Renal cortex interstitium (tissue), 15 donors: ENCODE measurements at places on chromosomes 12 and 14.

GRCh38 chr12:1130571-1130970 is 139.5 kb downstream of the ERC1 start:
- DNase-seq, result no peak

DNA sequence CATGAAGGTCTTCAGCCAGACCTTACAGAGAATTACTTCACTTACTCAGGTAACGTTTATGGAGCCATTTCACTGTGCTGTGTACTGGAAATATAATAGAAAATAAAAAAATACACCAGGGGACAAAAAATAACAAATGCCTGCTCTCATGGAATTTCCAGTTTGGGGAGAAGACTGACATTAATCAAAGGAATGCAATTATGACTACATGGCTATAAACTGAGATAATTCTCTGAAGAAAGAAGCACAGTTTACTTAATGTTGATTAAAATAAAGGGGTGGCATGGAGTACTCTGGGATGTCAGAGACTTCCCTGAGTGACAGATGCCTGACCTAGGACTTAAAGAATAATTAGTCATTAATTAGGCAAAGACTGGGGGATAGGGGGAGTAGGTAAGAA is 59.0 kb downstream of the DENND5B start:
- DNase-seq, result no peak

- DNase-seq, result no peak
Measured at GRCh38 chr12:3421191-3421978, 69.6 kb upstream of the PRMT8 start.

GRCh38 chr12:113184098-113184899 is 979 bp downstream of the DDX54 start:
- DNase-seq, result no peak

DNA sequence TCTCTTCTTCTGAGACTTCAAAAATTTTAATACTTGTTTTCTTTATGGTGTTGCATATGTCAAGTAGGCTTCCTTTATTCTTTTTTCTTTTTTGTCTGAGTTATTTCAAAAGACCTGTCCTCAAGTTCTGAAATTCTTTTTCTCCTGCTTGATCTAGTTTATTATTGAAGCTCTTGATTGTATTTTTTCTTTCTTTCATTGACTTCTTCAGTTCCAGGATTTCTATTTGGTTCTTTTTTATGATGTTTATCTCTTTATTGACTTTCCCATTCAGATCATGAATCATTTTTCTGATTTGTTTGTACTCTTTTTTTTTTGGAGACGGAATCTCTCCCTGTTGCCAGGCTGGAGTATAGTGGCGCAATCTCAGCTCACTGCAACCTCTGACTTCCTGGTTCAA is 34.1 kb downstream of the IFT43 start:
- DNase-seq, result no peak

DNA sequence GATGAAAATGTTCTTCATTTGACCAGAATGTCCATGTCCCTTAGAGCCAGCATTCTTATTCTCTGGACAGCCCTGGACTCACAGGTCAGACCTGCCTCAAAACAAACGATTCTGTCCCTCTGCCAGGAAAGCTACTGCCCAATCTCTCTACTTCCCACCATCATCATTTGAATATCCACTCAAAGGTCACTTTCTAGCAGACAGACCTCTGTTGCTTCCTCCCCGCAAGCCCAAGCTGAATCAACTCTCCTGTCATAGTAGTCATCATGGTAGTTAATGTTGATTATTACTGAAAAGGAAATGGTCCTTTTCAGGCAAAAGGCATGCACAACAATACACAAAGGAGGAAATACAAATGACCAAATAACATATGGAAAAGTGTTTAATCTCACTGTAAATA is 39.6 kb upstream of the CPM start:
- DNase-seq, result no peak

- DNase-seq, result no peak
Measured at GRCh38 chr12:103036581-103037214, 79.2 kb downstream of the ASCL1 start.

- no peak for DNase-seq
Measured at GRCh38 chr12:16352481-16352880, 5.0 kb downstream of the MGST1 start.

- no peak for DNase-seq
Measured at GRCh38 chr12:77116277-77116676, 50.9 kb upstream of the E2F7 start.

DNA sequence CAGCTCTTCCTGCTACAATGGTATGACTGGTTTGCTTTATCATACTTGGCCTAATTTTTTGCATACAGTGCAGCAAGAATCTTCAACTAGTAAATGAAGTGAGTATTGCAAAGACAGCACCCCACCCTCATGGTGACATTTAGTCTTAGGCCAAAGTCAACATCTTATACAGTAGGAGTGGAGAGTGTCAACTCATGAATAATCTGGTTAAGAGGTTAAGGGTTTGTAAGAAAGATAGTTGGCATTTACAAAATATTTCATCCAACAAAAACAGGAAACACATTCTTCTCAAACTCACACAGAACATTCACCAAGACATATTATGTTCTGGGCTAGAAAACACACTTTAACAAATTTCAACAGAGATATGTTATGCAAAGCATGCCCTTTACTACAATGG is 2.2 kb upstream of the OAS1 start:
- no peak for DNase-seq

- DNase-seq, result no peak
Measured at GRCh38 chr12:2212537-2212936, 159.8 kb downstream of the CACNA1C start.

DNA sequence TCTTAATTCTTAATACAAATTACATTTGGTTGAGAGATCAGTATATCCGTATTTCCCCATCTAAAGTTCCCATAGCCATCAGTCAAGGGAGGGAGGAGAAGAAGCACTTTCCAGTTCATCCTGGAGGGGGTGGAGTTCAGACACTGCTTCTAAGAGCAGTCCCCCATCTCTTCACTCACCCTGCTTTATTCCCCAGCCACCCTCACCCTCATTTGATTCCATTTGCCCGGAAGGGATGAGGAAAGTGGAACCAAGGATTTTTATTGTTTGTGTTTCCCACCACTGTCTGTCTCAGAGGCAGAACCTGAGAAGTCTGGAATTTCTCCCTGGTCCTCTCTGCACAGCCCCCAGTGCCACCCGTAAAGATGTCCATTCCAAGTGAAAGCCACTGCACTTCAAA is 134.2 kb upstream of the HIF1A start:
- DNase-seq, result no peak

DNA sequence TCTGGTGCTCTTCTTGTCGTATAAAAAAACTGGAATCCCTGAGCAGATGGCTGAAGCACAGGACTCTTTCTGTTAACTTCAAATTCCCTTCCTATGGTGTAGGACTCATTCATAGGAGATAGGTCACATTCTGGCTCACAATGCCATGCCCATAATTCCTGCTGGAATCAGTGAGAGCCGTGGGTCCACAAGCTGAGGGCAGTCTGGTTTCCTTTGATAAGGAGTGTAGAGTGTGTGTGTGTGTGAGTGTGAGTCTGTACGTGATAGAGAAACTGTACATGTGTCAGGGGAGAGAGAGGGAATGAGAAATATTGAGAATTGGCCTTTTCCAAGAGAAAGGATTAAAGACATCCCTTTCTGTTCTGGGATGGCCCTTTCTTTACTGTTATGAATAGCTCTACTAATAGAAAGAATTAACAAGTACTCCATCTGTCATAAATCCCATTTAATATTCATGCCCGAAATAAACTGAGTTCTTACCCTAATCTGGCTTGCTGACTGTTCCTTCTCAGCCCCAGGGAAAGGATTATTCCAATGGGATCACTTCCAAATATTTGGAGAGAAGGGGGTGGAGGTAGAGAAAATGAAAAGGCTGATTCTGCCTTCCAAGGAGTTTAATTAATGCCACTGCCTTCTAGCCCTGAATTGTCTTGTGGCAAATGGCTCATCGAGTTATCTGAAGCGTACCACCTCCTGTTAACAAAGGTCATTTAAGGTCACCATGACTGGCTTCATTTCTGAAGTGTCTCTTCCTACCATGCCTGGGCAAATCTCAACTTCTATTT is 79.0 kb downstream of the TMX1 start:
- DNase-seq, result no peak

DNA sequence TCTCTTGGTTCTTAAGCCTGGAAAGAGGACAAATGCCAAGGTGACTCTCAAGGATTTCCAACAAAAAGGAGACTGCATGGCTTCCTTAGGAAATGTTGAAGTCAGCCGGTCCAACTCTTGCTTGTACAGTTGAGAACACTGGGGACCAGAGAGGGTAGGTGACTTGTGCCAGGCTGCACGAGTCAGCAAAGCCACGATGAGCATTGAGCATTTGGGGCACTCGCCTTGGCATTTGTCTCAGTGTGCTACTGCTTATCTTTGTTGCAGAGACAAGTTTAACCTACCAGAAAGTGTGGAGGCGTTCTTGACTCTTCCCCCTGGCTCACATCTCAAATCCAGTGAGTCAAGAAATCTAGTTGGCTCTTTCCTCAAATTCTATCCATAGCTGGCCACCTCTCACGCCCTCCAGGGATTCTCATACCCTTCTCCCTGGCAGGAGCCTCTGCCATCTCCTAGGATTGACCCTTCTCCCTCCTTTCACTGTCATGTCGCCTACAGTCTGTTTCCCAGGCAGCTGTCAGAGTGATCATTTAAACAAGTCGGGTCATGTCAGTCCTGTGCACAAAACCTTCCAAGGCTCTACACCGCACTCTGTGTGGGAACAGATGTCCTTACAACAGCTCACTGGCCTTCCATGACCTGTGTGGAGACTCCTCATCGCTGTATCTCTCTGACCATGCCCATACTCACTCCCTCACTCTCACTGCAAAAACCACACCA is 17.2 kb upstream of the KRT83 start:
- DNase-seq, result no peak

GRCh38 chr12:100026241-100026640 is 41.5 kb upstream of the ANKS1B start:
- DNase-seq, result no peak

DNA sequence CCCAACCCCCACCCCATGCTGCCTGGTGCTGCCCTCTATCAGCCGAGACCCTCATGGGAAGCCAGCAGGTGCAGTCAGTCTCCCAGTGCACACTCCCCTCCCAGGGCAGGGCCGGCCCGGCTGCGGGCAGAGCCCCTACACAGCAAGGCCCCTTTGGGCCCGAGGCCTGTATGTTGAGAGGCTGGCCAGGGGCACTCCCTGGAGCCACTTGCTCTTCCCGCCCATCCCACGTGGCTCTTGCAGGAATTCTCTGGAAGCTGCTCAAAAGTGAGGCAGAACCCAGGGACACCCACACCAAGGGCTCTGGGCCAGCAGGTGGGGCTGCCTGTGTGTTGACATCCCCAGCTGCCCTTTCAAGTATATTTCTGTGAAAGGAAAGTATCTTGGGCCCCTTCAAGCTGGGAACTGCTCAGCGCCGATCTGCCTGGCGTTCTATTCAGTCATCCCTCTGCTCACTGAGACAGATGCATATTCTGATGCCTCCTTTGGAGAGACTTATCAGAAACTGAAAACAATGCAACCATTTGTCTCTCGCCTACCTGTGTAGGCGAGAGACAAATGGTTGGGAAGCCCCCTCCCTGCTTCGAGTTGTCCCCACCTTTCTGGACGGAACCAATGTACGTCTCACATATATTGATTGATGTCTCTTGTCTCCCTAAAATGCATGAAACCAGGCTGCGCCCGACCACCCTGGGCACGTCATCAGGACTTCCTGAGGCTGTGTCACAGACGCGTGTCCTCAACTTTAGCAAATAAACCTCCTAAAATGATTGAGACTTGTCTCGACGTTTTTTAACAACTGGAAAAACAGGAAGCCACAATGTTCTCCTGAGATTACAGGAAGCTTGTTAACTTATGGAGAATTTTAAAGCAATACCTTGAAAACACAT is 6.0 kb downstream of the GPR132 start:
- DNase-seq, result no peak

- no peak for DNase-seq
Measured at GRCh38 chr12:60162988-60163720, 567.3 kb downstream of the SLC16A7 start.

GRCh38 chr12:88703790-88704189 is 123.5 kb upstream of the KITLG start:
- no peak for DNase-seq

DNA sequence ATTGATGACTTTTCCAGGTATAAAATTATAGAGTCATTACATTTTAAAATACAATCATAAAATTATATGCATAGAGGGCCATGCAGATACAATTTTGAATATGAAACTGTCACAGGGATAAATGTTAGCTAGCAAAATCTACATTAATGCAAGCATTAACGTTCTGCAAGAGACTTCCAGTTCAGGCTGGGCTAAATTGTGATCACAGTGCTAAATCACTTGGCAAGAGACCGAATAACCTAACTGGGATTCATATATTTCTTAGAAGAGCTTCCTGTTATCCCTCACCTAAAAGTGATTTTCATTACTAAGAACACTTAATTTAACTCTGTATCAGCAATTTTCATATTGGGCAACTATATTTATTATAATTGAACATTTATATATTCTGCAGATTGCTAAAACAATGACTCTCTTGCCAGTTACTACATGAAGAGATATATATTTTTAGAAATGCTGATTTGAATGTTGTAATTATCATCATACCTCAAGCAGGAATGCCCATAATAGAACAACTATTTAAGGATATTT is 83.2 kb downstream of the MGAT4C start:
- DNase-seq, result no peak

GRCh38 chr14:24343795-24344660 is 4.2 kb upstream of the RIPK3 start:
- DNase-seq, result no peak

DNA sequence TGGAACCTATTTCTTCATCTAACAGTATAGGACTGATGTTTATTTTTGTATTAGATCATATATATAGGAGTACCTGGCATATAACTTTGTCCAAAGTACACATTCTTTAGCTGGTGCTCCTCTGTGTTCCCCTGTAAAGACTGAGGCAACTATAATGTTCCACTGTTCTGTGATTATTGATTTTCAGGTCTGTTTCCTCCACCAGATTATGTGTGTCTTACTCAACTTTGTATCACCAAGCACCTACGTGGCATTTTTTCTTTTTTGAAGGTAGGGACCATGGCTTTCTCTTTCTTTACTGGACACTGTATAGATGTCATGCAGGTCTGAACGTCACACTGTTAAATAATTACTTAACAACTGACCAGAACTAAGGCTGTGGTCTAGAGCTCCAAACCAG is 29.3 kb downstream of the BICD1 start:
- DNase-seq, result no peak

GRCh38 chr14:58107947-58108552 is 44.0 kb downstream of the ARMH4 start:
- DNase-seq, result peak; percentile 45

GRCh38 chr12:111010061-111010460 is 89.7 kb upstream of the MYL2 start:
- DNase-seq, result no peak

DNA sequence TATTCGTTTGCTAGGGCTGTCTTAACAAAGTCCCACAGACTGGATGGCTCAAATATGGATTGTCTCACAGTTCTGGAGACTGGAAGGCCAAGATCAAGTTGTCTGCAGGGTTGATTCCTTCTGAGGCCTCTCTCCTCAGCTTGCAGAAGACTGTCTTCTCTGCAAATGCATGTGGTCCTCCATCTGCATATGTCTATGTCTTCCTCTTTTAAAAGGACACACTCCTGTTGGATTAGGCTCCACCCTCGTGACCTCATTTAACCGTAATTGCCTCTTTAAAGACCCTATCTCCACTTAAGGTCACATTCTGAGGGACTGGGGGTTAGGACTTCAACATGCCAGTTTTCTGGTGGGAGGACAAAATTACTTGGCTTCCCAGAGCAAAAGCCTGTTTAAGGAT is 123.3 kb downstream of the SLC38A6 start:
- DNase-seq, result no peak

- no peak for DNase-seq
Measured at GRCh38 chr12:115491511-115492250, 785.8 kb downstream of the MED13L start.

- no peak for DNase-seq
Measured at GRCh38 chr12:1367331-1368291, 226.8 kb downstream of the FBXL14 start.
